ENCODE measurements at places on chromosomes 4 and X.

- no peak for DNase-seq
Observed at GRCh38 chr4:116070283-116070682, 956.9 kb upstream of the NDST4 start.

DNA sequence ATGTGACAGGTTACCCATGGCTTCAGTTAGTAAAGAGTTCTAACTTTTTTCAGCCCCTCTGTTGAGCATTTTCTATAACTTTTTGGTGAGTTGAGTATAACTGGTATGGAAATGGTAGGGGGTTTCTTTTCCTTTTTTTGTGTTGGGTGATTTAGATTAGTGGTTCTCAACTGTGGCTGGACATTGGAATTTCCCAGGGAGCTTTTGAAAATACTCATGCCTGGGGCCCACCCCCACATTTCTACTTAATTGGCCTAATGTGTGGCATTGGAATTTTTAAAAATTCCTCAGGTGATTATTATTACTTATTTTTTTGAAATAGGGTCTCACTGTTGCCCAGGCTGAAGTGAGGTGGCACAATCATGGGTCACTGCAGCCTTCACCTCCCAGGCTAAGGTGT lies 21.9 kb downstream of the SMS start:
- DNase-seq, result no peak

DNA sequence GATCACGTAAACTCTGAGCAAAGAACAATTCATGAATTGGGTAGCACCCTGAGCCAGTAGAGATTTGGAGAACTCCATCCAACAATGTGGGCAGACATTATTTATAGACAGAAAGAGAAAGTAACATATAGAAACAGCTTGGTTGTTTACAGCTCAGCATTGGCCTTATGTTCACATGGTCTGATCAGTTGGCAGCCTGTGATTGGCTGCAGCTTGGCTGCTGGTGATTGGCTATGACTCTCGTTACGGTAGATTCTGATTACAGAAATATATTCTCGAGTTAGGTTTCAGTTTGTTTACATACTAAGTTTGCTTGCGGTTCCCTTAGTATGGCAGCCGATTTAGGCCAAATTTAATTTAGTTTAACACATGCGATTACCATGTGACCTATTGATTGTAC lies 663.4 kb downstream of the RAPGEF2 start:
- DNase-seq, result no peak

- DNase-seq, result peak; percentile 8
Observed at GRCh38 chrX:9088896-9089295, 55.0 kb upstream of the FAM9B start.

- DNase-seq, result no peak
Observed at GRCh38 chr4:23737571-23737970, 152.3 kb downstream of the PPARGC1A start.

DNA sequence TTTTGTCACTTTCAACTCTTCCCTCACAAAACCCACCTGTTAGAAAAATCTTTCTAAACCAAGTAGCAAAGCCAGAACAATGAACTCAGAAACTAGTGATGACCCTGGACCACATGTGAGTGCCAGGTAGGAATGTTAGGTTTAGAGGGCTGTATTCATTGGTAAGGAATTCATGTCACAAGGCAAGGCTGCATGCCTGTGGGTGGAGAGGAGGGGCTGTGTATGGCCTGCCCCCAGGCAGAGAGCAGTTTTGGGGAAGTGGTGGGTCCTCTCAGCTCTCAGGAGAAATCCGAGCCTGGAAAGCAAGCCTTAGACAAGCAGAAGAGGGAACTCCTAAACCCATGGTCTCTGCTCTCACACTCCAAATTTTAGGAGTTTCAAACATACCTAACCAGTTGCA lies 2.4 kb downstream of the RNF175 start:
- DNase-seq, result peak; percentile 74

- no peak for DNase-seq
Observed at GRCh38 chrX:97065973-97066372, 182.3 kb downstream of the RPA4 start.

- DNase-seq, result no peak
Observed at GRCh38 chrX:123172869-123173268, 11.2 kb upstream of the GRIA3 start.

- peak; percentile 11 for DNase-seq
Observed at GRCh38 chrX:44747969-44748368, 95.9 kb upstream of the DUSP21 start.

DNA sequence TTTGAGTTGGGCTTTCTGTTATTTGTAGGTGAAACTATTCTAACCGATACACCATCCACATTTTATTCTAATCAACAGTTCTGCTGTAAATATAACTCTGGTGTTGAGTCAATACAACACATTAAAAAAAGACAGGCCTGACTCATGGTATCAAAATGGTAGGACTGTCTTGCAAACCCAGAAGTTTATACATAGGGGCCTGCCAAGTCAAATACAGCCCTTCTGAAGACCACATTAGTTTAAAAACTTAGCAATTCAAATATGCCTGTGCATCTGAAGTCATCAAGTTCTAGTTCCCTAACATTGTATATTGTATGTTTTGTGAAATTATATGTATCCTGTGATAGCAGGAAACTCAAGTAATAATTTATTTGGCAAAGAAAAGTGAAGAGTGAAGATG lies 24.4 kb upstream of the PDE5A start:
- DNase-seq, result no peak

DNA sequence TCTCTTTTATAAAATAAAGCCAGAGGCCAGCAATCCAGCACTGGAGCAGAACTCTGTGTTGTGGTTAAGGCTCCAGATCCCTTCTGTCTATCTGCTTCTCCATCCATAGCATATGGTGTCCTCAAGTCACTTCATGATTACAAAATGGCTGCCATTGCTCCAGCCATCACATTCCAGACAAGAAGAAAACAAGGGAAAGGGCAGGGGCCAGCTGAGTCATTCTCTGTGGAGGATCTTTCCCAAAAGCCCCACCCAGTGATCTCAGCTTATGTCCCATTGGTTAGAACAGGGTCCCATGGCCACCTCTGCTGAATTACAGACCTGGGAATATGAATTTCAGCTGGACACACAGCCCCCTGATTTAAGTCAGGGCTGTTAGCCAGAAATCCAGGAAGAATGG lies 34.1 kb upstream of the MAN2B2 start:
- no peak for DNase-seq

All from suppressor macrophage (primary cell).